ENCODE measurements at places on chromosomes 1 and 21.

DNA sequence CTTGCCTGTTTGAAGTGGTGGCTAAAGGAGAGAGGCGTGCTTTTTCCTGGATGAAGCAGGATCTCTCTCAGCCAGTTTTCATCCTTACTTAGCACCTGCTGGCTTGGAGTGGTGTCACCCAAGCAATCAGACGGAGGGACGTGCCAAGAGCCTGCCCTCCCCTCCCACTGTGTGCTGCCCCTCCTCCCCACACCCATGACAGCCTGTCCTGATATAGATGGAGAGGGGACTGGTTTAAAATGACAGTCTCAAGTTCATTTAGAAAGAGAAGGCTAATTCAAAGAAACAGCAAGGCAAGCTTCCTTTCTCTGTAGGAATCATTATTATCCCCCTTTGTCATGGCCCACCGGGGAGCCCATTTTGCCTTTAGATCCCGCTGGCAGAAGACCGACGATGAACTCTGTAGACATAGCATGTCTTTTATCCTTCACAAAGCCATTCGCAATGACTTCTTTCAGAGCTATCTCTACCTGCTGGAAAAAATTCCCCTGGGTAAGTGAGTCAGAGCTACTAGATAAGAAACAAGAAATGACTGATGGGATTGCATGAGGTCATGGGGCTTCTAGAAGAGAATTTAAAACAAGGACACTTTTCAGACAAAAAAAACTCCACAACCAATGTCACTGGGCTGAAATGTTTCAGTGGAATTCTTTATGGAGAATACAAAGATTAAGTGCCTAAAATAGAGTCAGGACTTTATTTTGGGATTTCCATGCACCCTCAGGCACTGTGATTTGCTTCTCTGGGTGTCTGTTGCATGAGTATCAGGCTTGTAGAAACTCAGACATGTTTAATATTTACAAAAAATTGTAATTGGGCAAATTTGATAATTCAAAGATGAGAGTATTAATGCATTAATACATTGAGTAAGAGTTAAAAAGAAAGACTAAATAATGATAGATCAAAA, at the start of gene NTMT2:
NTMT2 (plus strand) TSS at position 190 of the 907 bp plus-strand sequence; CDS start at position 339, 149 bp downstream.
- no peak for DNase-seq

DNA sequence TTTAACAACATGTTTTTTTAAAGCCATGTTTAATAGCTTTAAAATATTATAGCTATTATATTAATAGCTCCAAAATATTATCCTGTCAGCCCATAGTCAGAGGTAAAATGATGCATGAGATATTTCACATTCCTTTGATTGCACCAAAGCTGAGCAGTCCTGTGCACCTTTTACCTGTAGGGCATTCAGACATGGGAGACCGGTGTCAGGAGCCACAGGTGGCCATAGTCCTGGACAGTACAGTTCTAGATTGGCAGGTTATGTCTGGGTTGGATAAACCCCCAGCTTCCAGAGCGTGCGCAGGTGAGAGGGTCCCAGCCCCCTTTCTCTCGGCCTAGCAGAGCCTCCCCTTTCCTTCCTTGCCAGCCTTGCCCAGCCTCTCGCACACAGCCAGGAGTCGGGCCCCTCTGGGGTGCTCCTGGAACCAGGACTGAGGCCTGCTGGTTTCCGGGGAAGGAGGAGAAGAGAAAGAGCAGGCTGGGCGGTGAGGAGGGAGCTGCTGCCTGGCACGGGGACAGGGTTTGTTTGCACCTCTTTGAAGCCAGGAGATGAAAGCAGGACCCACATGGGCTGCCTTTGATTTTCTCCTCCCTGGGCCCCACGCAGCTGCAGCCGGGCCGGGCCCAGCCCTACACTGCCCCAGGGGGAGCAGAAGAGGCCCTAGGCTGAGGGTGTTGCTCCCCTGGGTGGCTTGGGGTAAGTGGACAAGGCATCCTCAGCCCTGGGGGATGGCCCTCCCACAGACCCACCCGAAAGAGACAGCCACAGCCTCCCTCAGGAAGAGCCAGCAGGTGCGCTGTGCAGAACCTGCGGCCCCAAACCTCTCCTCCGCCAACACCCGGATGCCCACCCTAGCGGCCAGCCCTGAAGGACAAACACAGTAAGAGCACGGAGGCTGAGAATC, 75.2 kb upstream of the TARDBP start:
- DNase-seq: no peak

DNA sequence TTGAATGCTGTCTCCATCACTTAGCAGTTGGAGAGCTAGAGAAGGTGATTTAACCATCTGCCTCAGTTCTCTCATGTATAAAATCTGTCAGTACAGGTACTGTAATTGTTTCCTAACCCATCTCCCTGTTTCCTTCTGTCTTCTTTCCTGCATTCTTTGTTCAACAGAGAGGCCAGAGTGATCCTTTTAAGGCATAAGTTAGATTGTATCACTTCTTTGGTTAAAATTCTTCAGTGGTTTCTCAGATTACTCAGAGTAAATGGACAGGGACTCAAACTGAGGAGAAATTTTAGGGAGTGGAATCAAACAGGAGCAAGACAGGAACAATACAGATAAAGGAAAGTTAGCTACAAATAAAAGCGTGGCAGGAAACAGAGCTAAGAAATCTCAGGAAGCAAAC, 45.2 kb upstream of the SSX2IP start:
- DNase-seq: no peak

DNA sequence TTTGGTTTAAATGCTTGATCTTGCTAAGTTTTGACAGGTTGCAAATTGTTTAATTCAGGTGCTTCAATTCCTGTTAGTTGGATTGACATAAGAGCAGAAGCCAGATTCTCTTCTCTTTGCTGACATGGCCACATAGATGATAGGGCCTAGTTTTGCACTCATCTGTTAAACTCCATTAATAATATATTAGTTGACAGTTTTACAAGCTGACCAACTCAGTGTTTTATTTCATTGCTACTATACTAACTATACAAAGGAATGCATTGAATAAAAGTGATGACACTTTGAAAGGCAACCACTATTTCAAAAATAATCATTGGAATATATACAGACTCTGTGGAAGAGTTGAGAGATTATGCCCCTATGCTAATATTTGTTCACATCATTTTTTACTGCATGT, 255.6 kb upstream of the DPYD start:
- no peak for DNase-seq

- DNase-seq: no peak
Measured at GRCh38 chr1:6511561-6512244, 20.2 kb upstream of the PLEKHG5 start.

Measured in AG20443 (cell line).